Fibroblast of skin of back (primary cell): ENCODE measurements at places on chromosomes 5 and 9.
A peak's percentile ranks its signal among the peaks of the same experiment; 100 is the strongest.

DNA sequence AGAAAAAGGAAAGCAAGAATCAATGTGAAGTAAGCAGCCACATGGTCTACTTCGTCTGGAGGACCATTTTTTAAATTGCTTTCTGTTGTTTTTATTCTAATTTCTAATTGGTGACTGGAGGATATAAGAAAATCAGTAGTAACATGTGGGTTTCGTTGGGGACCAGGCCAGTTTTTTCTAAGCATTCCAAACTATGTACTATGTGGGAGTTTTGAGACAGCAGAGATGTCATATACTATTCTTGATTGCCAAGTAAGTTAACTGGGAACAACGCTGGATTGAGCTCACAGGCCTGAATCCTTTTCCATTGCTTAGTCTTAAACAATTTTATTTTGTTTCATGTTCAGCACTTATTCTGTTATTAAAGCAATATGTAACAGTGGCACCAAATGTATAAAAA is 225.7 kb downstream of the TMEM167A start:
- peak; percentile 6 for DNase-seq

GRCh38 chr9:91192381-91193086 is 169.2 kb downstream of the AUH start:
- peak; percentile 38 for DNase-seq

DNA sequence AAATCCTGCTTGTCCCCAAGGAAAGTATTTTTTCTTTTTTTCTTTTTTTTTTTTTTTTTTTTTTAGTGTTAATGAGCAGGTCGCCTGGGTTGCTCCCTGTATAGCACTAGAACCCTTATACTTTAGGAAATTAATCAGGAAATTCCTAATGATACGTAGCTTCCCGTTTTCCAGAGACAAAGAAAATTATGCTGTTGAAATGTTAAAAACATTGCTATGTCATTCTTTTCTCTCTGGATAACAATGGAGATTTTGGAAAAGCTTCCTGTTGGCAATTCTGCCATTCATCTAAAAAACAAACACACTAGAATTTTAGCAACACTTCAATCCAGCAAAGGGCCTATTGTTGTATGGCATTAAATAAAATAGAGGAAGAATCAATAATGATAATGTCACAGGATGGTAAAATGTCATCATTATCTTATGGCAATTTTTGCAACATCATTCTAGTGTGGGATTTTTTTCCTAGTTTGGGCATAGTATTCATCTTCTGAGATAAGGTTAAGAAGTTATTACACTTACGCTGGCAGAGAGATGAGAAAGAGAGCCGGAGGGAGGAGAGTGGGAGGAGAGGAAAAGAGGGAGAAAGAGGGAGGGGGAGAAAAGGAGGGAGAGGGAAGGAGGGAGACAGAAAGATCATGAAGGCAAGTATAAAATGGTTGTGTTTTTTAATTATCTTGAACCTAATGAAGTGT is 315.8 kb upstream of the PDE4D start:
- peak; percentile 24 for DNase-seq

GRCh38 chr5:137737349-137738131 is 1.7 kb upstream of the KLHL3 start:
- peak; percentile 32 for DNase-seq

GRCh38 chr9:81460693-81461092 is 228.7 kb downstream of the TLE1 start:
- no peak for DNase-seq

DNA sequence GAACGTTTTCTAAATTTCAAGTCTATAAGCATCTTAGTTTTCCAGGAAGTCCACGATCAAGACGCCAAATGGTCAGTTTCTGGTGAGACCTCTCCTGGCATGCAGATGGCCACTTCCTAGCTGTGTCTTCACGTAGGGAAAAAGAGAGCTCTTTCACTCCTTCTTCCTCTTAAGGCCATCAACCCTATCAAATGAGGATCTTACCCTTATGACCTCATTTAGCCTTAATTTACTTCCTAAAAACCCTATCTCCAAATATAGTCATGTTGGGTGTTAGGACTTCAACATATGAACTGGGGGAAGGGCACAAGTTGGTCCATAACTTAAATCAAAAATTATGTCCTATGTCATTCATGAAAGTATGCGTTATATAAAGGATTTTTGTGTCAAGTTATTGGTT is 229.5 kb downstream of the ARL15 start:
- no peak for DNase-seq

DNA sequence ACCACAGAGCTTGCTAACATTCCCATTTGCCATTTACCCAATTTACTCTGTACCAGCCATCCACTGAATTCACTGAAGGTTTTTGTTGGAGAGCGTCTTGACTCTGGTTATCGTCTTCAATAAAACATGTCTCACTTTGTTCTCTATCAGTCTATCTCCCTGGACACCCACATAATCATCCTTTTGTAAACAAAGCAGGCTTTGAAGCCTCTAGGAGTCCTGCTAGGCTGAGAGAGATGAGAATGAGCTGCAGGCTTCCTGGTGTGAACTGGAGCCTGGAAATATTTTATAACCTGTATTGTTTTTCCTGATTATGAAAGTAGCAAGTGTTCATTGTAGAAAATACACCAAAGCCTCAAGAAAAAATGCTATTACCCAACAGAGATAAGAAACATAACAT is 140.6 kb upstream of the ZNF366 start:
- DNase-seq, result no peak

DNA sequence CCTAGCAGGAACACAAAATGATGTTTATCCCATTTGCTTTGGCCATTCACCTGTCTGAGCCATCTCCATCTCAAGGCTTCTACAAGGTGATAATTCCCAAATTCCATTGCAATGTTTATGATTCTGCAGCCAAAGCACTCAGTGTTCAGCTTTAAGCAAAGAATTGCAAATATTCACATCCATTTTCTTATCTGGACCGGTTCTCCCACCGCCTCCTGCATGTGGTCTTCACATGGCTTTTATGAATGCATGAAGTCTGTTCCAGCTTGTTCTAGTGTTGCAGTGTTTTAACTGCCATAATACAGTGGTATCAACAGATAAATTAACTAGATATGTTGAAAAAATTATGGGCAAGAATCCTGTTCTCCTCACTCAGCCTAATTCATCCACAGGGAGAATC is 443.0 kb upstream of the KLF4 start:
- DNase-seq, result peak; percentile 20

- no peak for DNase-seq
Observed at GRCh38 chr5:73981704-73982103, 355.7 kb downstream of the ARHGEF28 start.

DNA sequence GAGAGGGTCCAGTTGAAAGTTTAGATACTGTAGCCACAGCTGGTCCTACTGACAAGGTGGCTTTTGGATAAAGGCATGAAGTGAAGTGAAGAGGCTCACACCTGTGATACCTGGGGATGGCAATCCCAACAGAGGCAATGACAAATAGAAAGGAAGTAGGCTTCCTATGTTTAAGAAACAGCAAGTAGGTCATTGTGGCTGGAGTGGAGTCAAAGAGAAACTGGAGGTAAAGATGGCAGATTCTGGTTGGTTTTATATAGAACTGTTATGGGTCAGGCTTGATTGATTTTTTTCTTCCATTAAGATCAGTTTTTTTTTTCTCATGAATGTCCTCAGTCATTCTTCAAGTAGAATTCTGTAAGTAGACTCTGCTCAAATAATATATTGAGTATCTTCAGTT is 79.5 kb downstream of the ANXA1 start:
- DNase-seq, result no peak

- DNase-seq, result no peak
Observed at GRCh38 chr5:139684881-139685749, 37.0 kb downstream of the CXXC5 start.
